LoVo (cell line): ENCODE measurements at places on chromosomes 16 and 17.

- DNase-seq: no peak
Observed at GRCh38 chr17:16286947-16287562, 66.2 kb downstream of the CENPV start.

DNA sequence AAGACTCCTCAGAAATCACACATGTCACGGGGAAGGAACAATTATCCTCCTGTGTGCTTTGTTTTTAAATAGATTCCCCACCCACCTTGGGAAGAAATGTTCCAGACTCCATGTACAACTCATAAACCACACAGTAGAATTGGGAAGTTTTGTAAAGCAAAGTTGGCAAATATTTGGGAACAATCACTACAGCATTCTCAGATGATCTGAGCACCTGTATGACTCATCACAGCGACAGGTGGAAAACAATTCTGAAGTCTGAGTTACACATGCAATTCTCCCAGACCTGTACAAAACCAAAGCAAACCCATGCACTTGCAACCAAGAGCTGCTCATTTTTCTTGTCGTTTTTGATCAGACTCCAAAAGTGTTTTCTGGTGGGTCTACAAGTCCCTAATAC, 14.4 kb upstream of the MYLK3 start:
- no peak for DNase-seq

- DNase-seq: no peak
Observed at GRCh38 chr16:46817961-46818360, 13.0 kb downstream of the C16orf87 start.

DNA sequence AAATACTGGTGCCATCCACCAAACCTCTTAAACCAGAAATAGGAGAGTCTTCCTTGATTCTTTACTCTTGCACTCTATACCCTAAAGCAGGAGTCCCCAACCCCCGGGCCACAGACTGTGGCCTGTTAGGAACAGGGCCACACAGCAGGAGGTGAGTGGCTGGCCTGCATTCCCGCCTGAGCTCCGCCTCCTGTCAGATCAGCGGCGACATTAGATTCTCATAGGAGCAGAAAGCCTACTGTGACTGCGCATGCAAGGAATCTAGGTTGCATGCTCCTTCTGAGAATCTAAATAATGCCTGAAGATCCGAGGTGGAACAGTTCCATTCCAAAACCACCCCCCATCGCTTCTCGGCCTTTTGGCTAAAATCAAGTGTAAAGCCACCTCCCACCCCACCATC, 30.3 kb upstream of the SRCIN1 start:
- DNase-seq: no peak

DNA sequence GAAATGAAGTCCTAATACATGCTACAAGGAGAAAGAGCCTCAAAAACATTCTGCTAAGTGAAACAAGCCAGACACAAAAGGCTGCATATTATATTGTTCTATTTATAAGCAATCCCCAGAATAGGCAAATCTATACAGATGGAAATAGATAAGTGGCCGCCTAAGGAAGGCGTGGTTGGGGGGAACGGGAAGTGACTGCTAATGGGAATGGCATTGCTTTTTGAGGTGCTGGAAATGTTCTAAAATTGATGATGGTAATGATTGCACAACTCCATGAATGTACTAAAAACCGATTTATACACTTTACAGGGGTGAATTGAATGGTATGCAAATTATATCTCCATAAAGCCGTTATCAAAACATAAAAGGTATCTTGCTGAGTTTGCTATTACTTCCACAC, 67.7 kb downstream of the GAS7 start:
- no peak for DNase-seq

GRCh38 chr17:1965556-1966273, 59.4 kb downstream of the RTN4RL1 start:
- no peak for DNase-seq

DNA sequence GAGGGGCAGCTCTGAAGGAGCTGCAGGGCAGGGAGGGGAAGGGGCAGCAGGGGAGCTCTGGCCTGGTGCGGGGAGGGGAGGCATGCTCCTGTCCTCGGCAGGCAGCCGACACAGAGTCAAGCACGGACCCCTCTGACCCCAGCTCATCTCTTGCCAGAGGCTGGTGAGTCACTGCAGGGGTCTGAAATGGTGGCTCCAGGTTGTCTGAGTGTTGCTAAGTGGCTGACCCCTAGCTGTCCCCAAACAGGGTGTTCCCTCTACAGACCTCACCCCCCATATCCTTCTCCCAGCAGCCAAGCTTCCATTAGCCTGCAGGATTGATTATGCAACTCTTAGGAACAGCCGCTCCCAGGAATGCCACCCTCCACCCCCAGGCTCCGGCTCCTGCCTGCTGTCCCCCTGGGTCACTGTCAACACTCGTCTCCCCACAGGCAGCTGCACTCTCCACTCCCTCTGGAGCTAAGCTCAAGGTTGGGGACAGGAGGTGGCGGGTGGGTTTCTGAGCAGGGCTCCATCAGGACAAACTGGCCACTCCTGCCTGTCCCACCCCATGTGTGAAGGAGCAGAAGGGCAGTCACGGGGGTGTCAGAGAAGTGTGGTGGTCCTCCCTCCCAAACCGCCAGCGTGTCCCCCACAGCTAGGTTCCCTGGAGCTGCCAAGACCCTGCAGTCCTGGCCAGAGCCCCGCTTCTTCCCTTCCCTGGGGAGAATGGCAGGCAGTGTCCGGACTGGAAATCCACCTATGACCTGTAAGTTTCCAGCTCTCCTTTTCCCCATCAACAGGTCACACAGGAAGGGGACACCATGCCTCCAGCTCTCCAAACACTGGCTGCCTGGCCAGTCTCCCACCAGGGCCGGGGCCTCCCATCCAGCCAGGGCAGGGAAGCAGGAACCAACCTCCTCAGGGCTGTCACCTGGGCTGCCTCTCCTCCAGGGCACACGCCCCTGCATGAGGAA, 1.0 kb downstream of the MYLK3 start:
- no peak for DNase-seq

GRCh38 chr17:32265192-32265923, at the start of gene RHBDL3:
RHBDL3 (plus strand) TSS chr17:32265832; CDS start chr17:32266190, 358 bp downstream.
- DNase-seq: peak; percentile 2

DNA sequence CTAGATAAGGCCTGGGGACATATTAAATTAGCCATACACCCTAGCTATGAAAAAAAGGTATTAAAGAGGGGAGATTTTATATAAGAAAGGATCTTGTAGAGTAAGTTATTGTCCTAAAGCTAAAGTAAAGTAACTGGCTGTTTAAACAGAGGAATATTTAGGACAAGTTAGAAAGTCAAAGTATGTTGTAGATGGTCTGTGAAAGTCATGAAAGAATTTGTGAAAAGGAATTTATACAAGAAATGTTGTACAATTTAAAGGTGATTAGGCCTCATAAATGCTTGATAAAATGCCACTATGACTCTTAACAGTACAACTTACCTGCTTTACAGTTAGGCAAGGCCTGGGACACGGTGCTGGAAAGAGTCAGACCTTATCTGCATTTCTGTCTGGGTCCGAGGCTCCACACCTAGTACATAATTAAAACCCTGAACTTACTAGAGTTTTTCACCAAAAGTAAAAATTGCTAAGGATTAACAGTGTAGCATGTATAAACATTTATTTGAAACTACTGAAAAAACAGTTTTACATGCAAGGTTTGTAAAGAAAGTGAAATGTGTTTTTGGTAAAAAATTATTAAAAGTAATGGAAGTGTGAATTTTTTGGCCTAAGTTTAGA, 445.3 kb upstream of the TOM1L1 start:
- DNase-seq: no peak

GRCh38 chr17:42531455-42532354, 4.3 kb upstream of the NAGLU start:
- DNase-seq: peak; percentile 77

GRCh38 chr16:85678821-85679220, 9.9 kb downstream of the GINS2 start:
- DNase-seq: no peak

DNA sequence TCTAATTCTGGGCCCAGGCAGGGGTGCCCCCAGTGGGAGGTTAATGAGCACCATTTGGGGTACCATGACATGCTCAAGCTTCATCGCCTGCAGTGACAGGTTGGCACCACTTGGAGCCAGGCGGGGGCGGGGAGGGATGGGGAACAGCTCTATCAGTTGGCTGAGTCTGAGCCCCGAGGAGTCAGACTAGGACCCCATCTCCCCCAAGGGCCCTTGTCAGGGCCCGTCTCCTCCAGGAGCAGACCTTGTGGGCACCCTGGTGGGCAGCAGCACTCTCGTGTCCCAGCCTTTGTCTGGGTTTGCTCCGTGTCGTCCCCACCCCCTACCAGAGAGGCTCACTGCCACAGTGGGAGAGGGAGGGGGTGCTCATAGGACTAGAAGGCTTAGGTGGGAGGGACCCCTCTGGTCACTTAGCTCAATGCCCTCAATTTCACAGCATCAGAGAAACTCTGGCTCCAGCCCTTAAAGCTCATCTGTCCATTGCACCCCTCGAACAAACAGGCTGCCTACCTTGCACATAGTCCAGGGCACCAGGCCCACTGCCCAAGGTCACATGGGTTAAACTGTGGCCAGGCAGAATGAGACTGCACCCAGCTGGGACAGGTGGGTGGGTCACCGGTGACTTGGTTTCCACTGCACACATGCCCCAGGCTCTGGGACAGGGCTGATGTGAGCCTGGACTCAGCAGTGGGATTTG, 4.1 kb downstream of the PPP1R9B start:
- DNase-seq: no peak
